ENCODE measurements at places on chromosomes 11 and 22.

GRCh38 chr11:117564321-117564720, 232.7 kb downstream of the DSCAML1 start:
- no peak for DNase-seq

- DNase-seq, result no peak
Measured at GRCh38 chr11:7514099-7514591, 346 bp downstream of the PPFIBP2 start.

- peak; percentile 31 for DNase-seq
Measured at GRCh38 chr11:846496-847098, 3.9 kb downstream of the TSPAN4 start.

DNA sequence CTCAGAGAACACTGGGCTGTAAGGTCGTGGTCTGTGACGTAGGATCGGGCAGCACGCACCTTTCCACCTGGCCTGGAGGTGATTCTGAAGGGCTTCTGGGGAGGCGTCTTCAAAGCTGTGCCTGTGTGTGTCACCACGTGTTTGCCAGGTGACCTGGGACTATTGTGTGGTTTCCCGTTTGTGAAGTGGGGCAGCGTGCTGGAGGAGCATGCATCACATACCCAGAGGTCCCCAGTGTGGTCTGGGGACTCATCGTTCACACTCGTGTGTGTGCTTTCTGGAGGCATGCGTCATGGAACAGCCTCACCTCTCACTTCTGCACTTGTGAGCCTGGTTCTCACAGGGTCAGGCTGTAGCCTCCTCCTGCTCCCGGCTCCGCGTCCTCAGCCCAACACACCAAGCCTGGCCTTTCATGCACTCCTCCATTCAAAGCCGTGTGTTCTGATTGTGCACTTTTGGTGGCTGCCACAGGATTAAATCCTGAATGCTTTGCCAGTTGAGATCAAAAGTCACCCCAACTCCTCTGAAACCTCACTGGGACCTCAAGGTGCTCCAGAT, 106.3 kb downstream of the KCNQ1OT1 start:
- DNase-seq, result no peak

DNA sequence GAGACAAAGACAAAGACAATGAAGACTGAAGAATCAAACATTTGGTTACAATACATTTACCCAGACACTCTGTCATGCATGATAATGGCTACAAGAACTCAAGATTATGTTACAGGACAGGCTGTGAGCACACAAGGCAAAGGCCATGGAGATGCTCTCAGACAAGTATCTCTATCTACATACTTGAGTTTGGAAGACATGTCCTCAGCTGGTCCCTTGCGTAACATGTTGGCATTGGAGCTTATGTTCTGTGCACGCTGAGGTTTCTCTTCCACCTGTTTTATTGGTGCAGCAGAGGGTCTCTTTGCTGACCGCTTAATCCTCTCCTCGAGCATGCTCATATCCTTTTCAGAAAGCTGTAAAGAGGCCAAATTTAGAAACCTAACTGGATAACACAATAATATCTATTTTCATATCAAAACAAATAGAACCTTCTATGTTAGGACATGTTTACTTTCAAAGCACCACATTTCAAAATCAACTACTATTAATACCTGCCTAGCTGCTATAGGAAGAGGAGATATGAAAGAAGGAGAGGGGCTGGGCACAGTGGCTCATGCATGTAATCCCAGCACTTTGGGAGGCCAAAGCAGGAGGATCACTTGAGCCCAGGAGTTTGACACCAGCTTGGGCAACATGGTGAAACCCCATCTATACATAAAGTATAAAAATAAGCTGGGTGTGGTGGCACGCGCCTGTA, 41.6 kb downstream of the F2 start:
- DNase-seq, result no peak

DNA sequence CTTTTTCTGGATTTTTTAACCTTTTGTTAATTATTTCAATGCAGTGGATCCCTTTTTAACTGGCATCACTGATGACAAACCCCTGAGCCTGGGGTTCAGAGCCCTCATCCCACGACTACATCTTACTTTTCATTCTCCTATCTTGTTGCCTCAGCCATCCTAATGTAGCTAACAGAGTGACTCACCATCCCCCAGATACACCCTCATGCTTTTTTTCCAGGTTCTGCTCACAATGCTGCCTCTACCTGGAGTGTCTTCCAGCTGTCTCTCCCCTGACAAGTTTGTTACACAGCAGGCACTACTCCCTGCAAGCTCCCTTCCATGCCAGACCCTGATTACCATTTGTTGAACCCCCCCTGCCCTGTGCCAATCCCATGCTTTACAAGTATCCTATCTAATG, 135.4 kb downstream of the NCAM1 start:
- no peak for DNase-seq

- no peak for DNase-seq
Measured at GRCh38 chr22:26437694-26438392, 8.8 kb downstream of the ASPHD2 start.

DNA sequence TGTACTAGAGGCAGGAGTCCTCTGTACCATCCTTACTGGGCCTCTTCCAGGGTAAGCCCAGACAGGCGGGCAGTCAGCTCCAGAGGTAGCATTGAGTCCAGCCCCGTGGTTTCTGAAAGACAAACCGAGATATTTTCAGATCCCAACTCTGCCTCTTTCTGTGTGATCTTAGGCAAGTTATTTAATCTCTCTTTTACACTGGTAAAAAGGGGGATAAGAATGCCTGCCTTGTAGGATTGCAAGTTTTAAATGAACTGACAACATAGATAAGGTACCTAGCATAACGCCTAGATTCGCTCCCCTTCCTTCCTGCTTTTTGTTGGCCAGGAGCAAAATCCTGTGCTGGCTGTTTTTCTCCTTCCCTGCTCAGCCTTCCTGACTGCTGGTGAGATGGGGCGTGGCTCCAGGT, 56.4 kb upstream of the NNMT start:
- no peak for DNase-seq

- DNase-seq, result peak; percentile 35
Measured at GRCh38 chr11:112017538-112017937, 7.7 kb upstream of the DLAT start.

DNA sequence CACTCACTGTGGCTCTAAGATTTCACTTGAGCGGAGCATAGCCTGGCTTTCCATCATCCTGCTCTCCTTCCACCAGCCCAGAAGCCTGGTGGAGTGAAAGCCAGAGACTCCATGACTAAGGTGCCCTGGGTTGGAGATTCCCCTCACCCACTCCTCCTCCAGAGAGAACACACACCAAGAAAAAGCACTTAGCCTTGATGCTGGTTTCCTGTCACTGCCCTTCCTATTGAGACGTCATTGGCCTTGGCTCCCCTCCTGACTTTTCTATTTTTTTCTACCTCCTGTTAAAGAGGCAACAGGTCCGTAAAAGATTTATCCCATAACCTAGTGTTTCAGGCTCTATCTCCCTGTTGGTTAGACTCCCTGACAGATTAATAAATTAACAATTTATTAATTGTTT, 38.5 kb upstream of the APLNR start:
- DNase-seq, result no peak

- peak; percentile 75 for DNase-seq
Measured at GRCh38 chr22:44697423-44698141, 4.4 kb upstream of the PRR5 start.

GRCh38 chr11:112777283-112777751, 183.9 kb upstream of the NCAM1 start:
- no peak for DNase-seq

DNA sequence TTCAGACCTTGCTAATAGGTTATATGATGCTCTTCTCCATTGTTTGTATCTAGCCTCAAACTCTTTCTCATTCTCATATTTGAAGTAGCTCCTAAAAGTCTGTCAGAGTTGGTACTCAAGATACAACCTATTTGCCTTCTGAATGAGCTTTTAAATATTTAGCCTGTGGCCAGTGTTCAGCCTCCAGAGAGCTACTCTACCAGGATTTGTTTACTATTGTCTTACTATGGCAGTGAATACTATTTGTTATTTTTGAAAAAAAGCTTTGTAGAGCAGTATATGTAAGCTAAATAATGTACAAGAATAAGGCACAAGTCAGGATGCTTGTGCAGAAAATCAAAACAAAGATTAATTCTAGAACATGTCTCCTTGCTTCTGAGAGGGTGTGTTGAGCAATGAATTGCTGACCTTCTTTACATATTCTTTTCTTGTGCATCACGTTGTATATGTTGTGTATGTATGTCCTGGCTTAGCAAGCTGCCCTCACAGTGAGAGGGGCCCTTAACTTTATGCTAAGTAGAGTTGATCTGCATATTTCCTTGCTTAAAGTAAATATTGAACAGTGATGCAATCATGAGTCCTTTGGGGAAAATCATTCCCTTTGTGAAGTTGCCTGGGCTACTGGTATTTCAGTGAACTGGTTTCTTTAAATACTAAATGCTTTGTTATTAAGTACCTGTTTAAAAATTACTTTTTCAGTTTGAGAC, 438.0 kb downstream of the LUZP2 start:
- peak; percentile 1 for DNase-seq

DNA sequence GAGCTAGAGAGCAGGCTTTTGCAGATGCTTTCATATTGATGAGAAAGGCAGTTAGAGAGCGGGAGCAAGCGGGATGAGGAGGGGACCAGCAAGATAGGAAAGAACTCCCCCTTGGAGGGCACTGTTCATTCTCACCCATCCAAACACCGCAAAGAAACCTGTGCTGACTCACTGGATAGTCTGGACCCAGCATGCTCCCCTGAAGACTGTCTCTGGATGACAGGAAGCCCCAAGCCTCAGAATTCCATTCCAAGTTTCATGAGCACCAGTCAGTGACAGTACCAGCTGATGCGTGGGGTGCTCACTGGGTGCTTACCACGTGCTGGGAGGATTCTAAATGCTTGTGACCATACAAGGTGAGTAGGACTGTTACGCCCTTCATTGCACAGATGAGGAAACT, 34.2 kb downstream of the MICAL3 start:
- peak; percentile 59 for DNase-seq

DNA sequence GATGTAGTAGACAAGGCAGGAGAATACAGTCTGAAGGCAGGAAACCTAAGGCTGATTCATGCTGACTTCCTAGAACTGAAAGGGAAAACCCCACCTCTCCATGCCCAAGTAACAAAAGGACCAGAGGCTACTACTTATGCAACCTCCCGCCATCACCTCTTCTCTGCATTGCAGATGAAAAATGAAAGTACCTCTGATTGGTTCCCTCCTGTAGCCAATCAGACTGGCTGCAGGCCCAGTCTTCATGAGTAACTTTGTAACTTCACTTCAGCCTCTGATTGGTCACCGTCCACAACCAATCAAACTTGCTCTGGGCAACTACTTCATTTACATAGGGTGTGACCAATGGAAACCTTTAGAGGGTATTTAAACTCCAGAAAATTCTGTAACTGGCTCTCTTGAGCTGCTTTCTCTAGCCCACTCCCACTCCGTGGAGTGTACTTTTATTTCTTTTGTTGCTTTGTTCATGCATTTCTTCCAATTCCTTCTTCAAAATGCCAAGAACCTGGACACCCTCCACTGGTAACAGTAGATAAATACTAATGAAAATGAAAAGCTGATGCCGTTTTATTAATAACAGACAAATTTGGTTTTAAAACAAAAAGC, 5.2 kb upstream of the MAP6 start:
- peak; percentile 56 for DNase-seq

GRCh38 chr11:44145011-44145775, 49.7 kb downstream of the EXT2 start:
- DNase-seq, result peak; percentile 45

DNA sequence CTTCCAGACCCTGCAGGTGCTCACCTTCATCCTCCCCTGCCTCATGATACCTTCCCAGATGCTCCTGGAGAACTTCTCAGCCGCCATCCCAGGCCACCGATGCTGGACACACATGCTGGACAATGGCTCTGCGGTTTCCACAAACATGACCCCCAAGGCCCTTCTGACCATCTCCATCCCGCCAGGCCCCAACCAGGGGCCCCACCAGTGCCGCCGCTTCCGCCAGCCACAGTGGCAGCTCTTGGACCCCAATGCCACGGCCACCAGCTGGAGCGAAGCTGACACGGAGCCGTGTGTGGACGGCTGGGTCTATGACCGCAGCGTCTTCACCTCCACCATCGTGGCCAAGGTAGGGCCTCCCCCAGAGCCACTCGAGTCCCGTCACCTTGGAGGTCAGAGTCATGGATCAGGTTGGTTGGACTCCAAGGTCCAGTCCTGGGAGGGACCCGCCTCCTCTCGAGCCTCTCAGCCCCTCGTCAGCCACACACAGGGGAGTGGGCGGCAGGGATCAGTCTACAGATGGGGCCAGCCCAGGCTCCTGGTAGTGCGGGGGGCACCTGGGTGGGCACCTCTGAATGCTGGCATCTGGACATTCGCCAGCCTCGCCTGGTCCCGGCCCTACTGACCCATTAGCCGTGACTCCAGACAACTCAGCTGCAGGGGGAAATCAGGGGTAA, 34.8 kb upstream of the SLC22A12 start:
- no peak for DNase-seq

- peak; percentile 80 for DNase-seq
Measured at GRCh38 chr11:118917481-118918127, 8.1 kb downstream of the BCL9L start.

DNA sequence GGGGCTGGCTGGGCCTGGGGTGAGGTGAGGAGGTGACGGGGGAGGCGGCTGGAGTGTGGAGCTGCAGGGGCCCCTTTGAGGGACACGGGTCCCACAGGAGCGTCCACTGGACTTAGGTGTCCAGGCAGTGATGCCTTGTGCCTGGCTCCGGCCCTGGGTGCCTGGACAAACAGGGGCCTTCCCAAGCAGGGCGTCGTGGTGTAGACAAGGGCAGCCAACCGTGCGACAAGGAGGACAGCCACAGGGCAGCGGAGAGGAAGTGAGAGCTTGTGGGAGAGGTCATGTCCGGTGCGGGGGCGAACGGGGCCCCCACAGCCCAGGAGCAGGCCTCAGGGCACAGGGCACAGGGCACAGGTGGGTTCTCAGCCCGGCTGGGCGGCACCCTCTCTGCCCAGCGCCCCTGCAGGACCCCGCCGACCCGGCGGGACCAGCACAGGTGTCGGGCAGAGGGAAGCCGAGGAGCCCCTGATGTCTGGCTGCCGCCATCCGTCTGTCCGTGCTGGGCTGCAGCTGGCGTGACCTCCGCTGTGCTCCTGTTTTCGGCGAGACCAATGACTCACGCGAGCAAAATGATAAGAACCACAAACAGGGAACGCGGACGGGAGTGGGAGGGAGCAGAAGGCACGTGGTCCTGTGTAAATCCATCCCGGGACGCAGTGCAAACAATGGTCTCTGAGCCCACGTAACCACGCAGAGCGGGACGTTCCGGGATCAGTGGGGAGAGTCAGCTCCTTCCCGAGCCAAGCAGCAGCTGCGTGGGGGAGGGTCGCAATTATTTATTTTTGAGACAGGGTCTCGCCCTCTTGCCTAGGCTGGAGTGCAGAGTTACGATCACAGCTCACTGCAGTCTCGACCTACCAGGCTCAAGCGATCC, 49.1 kb upstream of the A4GALT start:
- DNase-seq, result peak; percentile 56

GRCh38 chr11:10309163-10310093, 4.6 kb downstream of the ADM start:
- peak; percentile 80 for DNase-seq

GRCh38 chr22:42743501-42743991, 22.9 kb upstream of the A4GALT start:
- peak; percentile 91 for DNase-seq

GRCh38 chr22:25170426-25170980, 29.2 kb upstream of the CRYBB3 start:
- no peak for DNase-seq

GRCh38 chr11:10716122-10716521, 22.6 kb upstream of the IRAG1 start:
- peak; percentile 80 for DNase-seq

- peak; percentile 58 for DNase-seq
Measured at GRCh38 chr11:80155412-80156017, 714.7 kb upstream of the TENM4 start.

- no peak for DNase-seq
Measured at GRCh38 chr11:4699697-4700435, 2.2 kb upstream of the OR51E2 start.

- no peak for DNase-seq
Measured at GRCh38 chr11:17014833-17015626, 816 bp upstream of the PLEKHA7 start.

GRCh38 chr11:124481365-124482323, 36.1 kb upstream of the OR8B8 start:
- peak; percentile 76 for DNase-seq

Measured in fibroblast of skin of scalp (primary cell).